Activated CD4-positive, alpha-beta T cell treated with anti-CD3 and anti-CD28 coated beads for 36 hours (primary cell): ENCODE measurements at places on chromosomes 2 and 18.
A peak's percentile ranks its signal among the peaks of the same experiment; 100 is the strongest.

DNA sequence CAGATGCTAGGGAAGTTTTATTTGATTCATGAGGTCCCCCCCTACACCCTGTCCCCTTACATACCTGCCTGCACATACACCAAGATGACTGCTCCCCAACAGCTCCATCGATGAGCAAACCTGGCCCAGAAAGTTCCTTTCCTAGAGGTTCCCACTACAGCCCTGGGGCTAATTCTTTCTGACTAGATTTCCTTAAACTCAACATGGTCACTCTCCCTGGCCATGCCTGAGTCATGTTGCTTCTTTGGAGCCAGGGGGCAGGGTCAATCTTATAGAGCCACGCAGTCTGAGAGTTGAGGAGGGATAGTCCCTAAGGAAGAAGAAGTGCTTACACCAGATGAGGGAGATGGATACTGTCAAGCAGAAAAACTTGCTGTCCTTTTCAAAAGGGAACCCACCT, 67.7 kb upstream of the GLI2 start:
- DNase-seq = no peak

DNA sequence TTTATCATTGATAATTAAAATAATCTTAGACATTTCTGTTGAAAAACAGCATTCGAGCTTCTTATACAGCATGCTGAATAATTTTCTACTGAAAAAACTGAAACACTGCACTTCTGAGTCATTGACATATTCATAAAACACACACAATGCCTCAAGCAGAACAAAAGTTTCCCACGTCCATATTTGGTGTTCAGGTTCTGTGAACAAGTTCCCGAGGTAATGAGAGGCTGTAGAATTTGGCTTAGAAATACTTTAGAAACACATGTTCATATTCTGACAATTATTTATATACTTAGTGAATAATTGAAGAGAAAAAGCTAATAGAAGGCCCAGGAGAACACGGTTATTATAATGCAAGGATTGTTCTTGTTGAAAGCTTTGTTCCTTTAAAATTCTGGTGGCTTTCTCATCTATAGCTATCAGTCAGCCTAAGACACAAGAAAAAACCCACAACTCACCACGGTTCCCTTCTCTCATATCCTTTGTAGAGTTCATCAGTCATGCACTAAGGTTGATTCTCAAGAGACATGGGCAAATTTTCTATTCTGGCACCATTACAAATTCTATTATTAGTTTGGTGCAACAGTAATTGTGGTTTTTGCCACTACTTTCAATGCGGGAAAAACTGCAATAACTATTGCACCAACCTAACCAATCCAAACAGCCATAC, 194.4 kb downstream of the TMX3 start:
- DNase-seq = no peak

DNA sequence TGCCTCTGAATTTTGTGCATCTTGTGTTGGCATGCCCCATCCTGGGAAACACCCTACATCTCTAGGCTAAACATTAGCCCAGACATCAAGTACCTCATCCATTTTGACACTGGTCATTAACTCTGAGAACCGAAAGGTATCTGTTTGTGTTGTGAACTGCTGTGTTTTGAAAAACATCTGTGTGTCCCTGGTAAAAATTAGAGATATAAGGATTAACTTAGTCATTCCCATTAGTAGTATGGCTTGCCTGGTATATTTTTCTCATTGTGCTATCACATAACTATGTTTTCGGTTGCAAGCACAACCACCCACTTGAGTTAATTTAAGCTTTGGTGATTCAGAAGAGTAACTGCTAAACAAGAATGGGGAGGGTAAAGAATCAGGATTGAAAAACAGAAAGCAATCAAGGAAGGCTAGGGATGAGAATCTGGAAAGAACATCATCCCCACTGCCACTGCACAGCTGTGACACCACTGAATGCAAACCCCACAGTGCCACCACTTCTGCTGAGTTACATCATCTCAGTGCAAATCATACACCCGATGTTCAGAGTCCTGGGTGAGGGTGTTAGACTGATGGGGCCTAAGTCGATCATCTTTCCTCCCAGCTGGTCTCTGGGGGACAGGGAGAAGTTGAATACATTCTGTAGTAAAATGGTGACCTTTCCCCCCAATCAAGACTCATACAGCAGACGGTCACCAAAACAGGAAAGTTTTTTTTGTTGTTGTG, 234.0 kb downstream of the EPHA4 start:
- DNase-seq = no peak

GRCh38 chr18:37564711-37565100, 892 bp downstream of the CELF4 start:
- peak; percentile 38 for DNase-seq

DNA sequence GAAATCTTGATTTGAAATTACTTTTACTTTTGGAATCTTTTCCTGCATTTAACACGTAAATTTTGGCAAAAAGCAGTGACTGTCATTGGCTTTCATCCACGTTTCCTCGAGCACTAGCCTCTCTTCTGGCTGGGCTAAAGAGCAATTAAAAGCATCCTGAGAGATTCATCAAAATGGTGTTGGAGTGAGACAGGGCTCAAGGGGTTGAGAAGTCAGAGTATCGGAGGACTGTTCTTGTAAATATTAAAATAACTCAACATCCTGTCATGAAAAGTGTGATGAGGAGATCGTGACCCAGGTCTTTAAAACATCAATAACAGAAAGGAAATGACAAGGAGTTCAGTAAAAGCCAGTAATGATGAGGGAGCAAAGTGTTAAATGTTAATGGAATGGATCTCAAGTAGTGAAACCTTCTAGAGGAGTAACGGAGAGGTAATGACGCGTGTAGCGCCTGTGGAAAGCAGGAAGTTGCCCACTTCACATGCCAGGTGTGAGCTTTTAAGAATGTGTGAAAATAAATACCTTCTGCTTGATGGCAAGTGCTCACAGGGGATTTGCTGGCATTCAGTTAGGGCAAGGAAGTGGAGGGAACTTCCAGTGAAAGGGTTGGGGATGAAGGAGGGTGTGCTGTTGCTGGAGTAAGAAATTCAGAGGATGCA, 754.4 kb downstream of the ADCYAP1 start:
- DNase-seq = no peak
